ENCODE measurements at places on chromosomes 4 and X.
A peak's percentile ranks its signal among the peaks of the same experiment; 100 is the strongest.

GRCh38 chr4:61149278-61149677 is 50.8 kb upstream of the ADGRL3 start:
- DNase-seq: peak; percentile 72

GRCh38 chr4:184529283-184529682 is 54.9 kb upstream of the IRF2 start:
- DNase-seq: no peak

DNA sequence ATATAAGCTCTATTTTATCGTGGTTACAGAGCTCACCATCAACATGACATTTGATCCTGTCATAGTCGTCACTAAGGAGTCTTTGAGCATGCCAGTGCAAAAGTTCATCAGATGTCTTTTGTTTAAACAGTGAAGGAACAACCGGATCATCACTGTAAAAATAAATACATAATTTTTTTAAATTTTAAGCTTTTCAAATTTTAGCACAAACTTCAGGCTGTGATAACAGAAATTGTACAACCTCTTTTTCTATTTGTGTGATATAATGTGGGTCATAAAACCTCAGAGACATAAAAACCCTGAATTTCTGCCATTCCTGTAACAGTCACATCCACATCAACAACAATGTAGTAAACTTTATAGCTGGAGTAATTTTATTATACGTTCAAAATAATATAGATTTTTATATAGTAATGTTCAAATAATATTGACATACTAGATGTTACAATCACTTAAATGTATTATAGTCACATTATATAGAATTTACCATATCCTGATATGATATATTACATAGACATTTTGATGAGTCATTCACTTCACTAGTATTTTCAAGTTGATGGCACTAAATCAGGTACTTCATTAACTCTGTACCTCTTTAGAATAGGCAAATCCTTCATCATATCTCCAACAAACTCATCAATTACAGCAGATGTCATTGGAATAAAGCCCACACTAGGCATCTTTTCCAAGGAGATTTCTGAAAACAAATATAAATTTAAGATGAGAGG is 47.7 kb downstream of the DDX60L start:
- no peak for DNase-seq

- DNase-seq: no peak
These were observed 74.1 kb downstream of the TAB3 start for GRCh38 chrX:30814978-30815377.

DNA sequence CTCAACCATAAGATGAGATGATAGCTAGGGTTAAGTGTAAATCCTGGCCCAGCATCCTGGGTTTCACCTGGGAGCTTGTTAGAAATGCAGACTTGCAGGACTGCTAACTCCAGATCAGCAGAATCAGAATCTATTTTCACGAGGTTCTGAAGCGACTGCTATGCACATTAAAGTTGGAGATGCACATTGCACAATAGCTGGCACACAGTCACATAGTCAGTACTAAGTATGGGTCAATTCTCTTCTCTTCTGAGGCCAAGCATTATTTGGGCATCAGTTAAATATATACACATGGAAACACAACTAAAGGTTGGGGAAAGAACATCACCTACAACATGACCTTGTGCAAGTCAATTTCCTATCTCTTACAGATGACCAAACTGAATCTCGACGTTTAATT is 155.1 kb upstream of the FGF13 start:
- no peak for DNase-seq

DNA sequence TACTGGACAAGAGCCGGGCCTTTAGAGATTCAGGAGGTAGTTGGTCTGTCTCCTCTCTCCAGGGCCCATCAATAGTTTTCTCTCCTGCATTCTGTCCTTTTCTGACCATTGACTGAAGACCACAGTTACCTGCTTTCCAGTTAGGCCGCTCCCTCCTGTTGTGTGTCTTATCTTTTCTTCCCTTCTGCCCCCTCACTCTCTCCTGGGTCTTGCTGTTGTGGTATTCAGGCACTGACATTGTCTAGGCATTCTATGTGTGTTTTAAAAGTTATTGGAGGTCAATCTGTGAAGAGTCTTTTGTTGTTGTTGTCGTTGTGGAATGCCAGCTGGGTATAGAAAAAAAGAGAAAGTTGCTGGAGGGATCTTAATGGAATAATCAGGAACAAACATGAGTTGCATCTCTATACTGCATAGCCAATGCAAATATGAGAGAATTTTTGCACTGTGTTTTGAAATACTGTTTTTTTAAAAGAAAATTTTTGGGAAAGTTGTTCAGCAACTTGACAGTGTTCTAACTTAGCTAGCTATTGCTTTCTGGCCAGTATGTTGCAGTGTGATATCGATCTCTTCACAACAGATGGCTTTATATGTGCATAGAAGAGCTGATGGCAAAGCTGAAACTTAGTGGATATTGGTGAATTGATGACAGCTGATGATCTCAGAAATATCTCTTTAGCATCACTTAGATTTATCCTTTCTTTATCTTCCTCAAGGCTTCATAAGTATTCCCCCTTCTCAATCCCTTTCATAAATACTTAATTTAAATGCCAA is 240.7 kb downstream of the C4orf33 start:
- no peak for DNase-seq

- DNase-seq: no peak
These were observed 95.1 kb downstream of the NHS start for GRCh38 chrX:17470136-17470535.

DNA sequence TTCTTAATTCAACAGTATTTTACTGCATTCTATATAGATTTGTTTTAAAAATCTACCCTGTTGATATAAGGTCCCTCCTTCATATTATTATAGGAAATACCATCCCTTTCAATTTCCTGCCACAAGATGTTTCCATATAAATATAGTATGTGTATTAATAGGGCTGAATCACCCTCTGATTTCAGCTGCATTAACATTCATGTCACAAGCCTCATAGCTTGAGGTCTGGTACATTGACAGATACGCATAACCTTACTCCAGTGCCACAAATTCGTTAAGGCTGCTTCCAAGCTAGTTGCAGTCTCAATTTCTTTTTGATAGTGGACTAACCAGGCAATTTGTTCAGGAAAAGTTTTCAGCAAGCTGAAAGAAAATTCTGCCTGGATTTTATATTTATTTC is 128.4 kb downstream of the KLHL34 start:
- no peak for DNase-seq

DNA sequence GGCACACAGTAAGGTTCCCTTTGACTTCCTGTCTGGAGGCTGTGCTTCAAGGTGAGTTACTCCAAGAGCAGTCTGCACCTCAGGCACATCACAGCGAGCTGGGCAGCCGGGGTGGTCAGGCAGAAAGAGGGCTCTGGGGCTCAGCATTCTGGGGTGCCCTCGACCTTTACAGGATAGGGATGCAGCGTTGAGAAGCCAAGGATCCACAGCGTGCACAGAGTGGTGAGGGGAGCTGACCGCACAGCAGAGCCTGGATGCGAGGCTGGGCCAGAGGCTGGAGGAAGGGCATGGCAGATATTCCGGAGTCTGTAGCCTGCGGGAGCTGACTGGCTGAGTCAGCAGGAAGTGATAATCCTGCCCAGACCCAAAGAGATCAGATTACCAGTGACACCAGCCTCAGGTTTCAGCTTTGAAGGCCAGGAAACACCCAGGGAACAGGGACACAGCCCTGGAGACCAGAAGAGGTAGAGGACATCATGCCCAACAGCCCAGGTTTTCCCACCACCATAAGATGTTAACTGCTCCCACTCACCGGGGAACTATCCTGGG is 38.4 kb upstream of the PDLIM3 start:
- DNase-seq: no peak

- DNase-seq: no peak
These were observed 39.6 kb downstream of the PALLD start for GRCh38 chr4:168536448-168536847.

- peak; percentile 12 for DNase-seq
These were observed at the start of gene ARX for GRCh38 chrX:25015486-25016360. ARX (minus strand) TSS chrX:25015965; CDS start chrX:25015737, 228 bp downstream.

DNA sequence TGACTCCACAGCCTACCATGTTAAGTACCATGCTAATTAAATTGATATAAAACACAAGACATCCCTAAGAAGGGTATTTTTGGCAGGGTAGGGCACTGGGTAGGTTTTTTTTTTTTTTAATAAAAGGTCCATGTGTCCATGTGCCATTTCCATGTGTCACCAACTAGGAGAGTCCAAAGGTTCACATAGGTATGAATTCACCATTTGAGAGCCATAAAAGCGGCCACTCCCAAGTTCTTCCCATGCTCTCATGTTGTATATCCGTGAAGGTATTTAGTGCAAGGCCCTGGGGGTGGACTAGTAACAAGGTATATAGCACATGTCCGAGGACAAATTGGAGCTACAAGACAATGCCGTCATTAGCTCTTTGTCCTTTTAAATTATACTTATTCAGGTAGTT is 107.3 kb downstream of the PDE5A start:
- no peak for DNase-seq

DNA sequence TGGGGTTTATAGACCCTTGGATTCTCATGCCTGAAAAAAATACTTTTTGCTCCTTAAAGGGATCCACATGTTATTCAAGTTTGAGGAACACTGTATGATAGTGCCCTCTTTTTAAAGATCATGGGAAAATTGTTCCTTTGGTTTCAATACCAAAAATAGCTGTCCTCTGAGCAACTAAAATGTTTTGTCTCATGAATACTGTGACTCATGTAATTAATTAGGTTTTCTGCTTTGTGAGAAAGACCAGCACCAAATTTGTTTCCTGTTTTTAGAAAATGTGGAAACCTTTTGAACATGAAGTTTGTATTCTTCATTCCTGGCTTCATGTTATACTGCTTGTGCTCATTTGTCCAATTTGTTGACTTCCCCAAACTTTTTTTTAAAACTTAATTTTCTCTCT is 127.6 kb upstream of the SH3RF1 start:
- DNase-seq: no peak

- peak; percentile 5 for DNase-seq
These were observed 53.5 kb downstream of the SMAD1 start for GRCh38 chr4:145535202-145535601.

DNA sequence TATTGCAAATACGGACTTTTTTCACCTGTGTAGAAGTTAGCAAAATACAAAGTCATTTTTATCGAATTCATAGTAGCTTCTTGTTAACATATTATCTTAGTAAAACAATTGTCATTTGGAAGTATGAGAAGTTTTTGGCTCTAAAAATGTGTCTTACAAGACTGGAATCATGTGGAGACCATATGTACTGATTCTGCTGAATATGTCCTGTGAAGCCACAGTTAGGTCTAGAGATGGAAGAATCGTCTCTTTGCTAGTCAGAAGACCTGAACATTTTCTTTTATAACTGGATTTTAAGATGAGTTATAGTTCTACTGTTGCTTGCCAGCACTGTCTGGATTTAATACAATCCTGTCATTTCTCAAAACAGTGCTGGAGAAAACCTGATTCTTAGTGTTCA is 29.0 kb downstream of the TMEM165 start:
- no peak for DNase-seq

DNA sequence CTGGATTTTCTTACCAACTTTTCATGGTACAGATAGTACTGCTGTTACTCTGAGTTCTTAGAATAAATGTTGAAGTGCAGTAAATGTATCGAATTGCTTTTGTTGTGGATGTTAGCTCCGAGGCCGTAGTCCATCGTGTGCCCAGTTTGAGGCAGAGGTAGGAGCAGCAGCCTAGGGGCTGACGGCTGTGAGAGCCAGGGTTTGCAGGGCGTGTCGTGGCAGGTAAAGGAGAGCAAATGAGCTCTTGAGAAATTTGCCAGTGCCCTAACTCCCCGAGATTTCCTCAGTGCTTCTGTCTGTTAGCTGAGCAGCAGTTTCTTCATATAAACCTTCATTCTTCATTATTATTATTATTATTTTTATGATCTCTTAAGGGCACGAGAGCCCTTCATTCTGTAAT is 21.6 kb downstream of the PRIMPOL start:
- DNase-seq: no peak

GRCh38 chrX:68139791-68140190 is 293.5 kb downstream of the OPHN1 start:
- DNase-seq: no peak

DNA sequence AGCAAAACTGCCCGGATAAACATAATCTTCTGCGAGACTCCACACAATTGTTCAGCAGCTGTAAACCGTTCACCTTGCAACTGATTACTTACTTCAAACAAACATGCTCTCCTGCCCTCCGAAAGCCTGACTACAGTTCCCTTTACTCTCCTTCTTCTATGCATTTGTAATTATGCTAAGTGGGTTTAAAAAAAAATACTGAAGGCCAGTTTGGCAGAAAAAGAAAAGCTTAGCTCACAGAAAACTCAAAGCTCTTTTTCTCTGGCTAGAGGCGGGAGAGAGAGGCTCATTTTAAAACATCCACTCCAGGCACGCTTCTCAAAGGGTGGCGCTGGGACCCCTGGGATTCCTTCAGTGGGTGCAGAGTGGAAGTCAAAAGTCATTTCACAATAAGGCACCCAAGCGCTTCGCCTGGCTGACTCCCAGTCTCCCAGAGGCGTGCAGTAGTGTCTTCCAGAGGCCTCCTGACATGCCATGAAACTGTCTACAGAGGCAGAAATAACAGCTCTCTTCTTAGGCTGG is 1.9 kb downstream of the DHRSX start:
- DNase-seq: no peak

DNA sequence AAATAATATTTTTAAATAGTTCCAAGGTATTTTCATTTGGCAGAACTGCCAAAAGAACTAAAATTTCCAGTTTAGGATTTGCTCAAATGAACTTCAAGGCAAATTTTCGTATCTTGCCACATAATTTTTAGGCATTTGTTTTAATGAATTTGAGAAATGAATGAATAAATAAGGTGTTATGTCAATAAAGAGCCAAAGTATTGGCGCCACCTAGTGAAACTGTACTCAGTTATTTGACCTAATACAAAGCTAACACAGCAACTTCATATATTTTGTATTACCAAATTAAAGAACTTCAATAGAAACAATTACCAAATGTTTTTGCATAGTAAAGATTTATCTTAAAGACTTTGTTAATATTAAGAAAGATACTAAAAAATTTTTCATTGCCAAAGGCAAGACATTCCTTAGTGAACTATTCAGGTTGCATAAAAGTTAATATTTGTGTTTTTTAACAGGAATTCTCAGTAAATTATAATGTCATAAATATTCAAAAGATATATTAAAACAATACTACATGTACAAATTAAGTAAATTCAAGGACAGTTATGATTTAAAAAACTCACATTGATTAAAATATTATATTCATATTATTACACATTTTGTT is 50.3 kb downstream of the STPG2 start:
- no peak for DNase-seq

DNA sequence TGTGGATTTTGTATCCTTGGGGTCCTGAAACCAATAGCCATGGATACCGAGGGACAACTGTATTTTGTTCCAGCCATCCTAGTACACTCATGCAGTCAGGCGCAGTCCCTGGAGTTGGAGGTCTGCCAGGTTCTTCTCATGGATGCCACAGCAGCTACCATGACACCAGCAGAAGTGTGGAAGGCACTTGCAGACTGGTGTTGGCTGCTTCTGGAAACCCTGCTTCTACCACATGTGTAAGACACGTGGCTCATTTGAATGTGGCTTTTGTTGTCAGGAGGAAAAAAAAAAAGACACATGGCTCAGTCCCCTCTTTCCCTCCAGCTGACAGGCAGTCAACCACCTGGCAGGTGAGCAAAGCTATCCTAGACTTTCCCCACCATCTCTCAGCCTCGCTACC is 19.4 kb downstream of the DRD5 start:
- no peak for DNase-seq

All from GF-D8 (cell line).